ENCODE measurements at places on chromosomes 12 and 14.

DNA sequence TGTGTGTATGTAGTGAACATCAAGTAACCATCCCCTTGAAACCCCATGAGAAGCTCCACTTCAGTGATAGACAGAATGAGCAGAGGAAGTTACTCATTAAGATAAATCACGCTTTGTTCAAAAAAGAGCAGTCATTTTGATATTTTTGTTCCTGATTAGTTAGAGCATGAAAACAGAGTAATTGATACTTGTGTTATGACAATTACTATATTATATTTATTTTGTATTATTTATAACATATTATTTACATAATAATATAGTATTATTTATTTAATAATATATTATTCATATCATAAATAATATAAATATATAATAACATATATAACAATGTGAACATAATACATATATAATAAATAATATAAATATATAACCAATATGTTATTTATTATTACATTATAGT is 580.9 kb downstream of the SOX5 start:
- DNase-seq, result no peak

DNA sequence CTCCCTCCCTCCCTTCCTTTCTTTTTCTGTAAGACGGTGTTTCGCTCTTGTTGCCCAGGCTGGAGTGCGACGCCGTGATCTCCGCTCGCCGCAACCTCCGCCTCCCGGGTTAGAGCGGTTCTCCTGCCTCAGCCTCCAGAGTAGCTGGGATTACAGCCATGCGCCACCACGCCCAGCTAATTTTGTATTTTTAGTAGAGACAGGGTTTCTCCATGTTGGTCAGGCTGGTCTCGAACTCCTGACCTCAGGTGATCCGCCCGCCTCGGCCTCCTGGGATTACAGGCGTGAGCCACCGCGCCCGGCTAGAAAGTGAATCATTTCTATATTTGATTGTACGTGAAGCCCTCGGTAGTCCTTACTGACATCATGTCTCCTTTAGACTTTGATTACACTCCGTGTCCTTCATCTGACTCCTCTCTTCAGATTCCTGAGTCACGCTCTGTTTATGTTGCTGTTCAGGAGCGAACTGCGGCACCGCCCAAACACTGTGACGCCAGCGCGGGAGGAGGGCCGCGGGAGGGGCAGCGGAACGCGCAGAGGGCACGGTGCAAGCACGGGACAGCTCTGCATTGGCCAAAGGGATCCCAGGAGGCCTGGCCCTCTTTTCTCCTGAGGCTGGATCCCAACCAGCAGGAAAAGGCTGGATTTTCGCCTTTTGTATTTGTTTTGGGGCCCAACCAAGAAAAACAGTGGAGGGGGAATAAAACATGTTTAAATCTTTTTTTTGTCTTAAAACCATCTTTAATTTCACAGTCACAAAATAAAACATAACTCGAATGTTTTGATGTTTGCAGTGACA is 538 bp upstream of the GABARAPL1 start:
- peak; percentile 89 for DNase-seq

DNA sequence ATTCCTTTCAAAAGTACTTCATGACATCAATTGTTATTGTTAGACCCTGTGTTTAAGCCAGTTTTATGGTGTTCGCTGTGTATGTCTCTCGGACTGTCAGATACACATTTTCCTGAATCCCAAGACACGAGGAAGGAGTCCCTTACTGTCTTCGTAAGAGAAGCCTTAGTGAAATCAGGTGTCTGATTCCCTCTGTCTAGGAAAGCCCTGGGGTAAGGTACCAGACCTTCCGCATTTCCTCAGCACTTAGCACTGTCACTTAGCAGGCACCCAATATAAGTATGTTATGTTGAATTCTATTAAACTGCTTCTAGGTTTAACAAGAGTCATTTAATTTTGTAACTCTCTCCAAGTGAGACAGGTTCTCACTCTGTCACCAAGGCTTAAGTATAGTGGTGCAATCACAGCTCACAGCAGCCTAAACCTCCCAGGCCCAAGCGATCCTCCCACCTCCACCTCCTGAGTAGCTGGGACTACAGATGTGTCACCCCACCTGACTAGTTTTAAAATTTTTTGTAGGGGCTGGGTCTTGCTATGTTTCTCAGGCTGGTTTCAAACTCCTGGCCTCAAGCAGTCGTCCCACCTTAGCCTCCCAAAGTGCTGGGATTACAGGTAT is 111.0 kb downstream of the BBS10 start:
- no peak for DNase-seq

DNA sequence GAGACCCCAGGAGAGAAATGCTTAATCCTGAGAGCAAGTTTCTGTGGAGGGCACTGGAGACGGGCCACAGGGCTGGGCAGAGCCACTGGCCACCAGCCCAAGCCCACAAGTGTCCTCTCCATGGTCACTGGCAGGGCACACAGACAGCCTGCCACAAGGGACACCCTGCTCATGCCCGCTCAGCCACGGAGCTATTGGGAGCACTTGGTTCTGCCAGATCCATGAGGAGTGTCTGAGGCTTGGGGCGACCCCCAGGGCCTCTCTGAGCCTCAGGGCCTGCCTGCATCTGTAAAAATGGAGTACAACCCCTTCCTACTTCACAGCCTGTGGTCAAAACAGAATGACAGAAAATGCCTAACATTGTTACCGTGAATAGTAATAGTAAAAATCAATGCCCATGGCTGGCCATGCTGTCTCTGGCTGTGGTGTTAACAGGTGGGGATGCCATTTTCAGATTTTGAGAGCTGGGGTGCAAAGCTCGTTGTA is 3.2 kb downstream of the PGF start:
- DNase-seq, result no peak

GRCh38 chr12:32568228-32568627 is 110.9 kb upstream of the DNM1L start:
- no peak for DNase-seq

DNA sequence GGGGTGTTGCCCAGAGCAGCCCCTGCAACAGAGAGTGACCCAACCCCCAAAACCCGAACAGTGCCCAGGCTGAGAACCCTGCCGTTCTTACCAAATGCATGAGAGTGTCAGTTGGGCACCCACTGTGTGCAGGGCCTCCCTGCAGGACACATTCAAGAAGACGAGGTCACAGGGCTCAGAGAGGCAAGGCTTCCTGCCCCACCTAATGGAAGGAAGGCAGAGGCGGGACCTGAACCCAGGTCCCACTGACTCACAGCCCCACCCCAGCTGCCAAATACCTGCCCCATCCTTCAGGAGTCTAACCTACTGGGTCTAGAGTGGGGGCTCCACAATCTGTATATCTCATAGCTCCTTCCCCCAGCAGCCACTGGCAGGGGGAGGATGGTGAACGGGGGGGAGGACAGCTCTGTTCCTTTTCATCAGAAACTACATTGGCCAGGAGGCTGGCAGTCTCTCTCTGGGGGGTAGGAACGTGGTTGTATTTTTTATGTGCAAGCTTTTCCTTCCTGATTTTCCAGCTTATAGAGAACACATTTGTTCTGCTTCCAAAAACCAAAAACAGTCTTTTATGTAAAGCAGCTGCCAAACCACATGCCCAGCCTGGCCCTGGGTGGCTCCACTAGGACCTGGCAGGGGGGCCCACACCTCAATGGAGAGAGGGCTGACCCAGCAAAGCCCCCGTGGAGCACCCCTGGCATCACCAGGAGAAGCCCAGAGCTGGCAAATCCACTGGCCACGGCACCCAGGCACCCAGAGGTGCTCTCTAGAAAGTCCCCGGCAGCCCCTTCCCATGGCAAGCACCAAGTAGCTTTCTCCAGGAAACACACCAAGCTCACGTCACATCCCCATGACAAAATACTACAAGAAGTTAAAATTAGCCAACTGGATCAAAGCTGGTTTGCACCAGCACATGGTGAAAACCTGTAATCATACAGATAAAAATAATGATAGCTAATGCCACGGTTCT is 17.0 kb downstream of the NCOR2 start:
- DNase-seq, result peak; percentile 27

- DNase-seq, result no peak
Measured at GRCh38 chr12:107921062-107921461, 146.6 kb downstream of the ASCL4 start.

DNA sequence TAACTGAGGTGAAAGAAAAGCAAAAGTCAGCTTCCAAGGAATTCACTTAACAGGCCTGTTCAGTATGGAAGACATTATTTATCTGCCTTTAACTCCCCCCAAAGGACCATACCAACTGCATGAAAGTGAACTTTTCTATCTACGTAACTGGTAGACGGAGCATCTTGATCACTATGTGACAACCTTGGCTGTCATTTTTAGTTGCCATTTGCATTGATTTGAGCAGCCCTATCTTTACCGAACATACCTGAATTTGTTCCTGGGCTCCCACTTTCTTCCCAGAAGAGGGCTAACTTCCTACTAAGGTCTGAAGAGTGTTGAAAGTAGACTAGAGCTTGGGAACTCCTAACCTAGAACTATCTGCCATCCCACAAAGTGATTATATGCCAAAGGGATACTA is 9.4 kb downstream of the SRSF9 start:
- DNase-seq, result no peak

DNA sequence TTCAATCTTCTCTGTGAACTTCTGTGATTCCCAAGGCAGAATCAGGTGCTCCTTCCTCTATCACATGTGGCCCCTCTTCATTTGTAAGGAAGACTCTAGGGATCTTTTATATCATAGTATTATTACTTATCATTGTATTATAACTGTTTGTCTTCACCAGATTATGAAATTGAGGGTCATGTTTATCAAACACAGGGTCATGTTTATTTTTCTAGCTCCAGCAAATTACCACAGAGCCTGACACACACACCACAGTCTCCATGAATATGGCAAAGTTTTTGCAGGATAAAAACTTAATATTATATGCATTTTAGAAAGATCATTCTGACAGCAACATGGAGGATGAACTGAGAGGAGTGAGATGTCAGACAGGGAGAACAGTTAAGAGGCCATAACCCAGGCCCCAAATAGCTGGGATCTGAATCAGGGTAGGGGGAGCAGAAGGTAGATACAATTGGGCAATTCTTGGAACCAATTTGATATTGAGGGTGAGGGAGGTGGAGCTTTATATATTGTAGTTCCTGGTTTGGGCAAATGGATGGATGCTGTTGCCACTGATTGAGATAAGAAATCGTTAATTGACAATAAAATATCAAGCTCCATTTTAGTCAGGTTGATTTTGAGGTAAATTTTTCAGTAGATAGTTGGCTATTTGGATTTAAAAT is 130.7 kb downstream of the DHRS2 start:
- no peak for DNase-seq

GRCh38 chr12:39237004-39237403 is 205.9 kb downstream of the KIF21A start:
- no peak for DNase-seq

- no peak for DNase-seq
Measured at GRCh38 chr12:113874999-113875561, 91.0 kb downstream of the RBM19 start.

GRCh38 chr12:46332260-46332659 is 40.3 kb downstream of the SLC38A2 start:
- DNase-seq, result no peak

GRCh38 chr12:78871566-78871965 is 7.0 kb downstream of the SYT1 start:
- DNase-seq, result no peak

DNA sequence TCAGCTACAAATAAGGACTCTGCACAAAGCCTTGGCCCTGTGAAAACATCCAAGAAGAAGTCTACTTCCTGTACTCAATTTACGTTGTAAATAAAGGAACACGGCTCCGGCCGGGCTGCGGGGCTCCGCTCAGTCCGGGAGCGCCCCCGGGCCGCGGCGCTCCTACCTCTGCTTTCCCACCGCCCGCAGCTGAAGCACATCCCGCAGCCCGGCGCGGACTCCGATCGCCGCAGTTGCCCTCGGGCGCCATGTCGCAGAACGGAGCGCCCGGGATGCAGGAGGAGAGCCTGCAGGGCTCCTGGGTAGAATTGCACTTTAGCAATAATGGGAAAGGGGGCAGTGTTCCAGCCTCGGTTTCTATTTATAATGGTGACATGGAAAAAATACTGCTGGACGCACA is 502.3 kb upstream of the FOXG1 start:
- no peak for DNase-seq

DNA sequence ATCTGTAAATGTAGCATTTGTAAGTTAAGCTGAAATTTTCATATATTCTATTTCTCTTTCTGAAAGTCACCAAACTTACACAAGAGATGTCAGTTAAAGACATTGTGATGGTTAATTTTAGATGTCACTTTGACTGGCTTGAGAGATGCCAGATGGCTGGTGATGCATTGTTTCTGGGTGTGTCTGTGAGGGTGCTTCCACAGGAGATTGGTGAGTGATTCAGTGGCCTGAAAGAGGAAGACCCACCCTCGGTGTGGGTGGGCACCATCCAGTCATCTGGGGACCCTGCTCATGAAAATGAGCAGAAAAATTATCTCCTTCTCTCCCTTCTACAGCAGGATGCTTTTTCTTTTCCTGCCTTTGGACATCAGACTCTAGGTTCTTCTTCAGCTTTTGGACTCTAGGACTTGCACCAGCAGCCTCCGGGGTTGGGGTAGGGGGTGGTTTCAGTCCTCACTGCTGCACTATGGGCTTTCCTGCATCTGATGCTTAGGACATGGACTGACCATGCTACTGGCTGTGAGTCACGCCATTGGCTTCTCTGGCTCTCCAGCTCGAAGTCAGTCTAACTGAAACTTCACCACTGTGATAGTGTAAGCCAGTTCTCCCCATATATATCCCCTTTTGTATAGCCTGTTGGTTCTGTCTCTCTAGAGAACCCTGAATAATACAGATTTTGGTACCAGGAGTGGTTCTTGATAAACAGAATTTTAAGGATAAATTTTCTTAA is 20.9 kb downstream of the PDE6H start:
- DNase-seq, result no peak

DNA sequence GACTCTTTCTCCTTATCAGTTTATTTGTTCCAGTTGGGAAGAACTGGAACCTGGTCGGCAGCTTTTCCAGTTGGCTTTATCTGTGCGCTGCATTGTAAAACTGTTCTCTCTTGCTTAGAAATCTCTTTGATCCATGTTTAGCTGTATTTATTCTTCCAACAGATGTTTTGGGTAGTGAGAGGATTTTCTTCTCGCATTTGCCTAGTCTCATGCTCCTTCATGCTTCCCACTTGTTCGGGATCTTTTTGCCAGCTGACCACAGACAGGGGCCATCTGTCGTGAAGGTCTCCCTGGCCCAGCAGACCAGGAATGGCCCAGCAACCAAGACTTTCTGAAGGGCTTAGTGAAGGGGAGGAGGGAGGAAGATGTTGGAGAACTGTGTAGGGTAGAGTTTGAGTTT is 21.6 kb downstream of the NTF3 start:
- no peak for DNase-seq

DNA sequence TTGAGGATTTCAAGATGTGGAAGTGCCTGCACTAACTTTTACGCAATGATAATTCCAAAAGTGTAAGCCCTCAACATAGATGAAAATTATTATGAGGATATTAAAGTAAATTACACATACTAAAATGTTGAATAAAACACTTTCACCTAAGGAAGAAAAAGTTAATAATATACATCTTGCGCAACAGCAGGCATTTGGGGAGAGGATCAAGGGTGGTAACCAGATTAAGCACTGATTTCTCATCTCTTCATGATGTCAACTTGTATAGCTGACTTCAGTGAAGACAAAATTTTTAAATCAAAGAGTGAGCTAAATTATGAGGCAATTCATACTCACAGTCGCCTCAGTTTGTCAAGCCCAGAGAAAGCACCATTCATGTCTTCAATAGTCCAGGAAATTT is 33.8 kb downstream of the LRIG3 start:
- no peak for DNase-seq
